Endothelial cell (in vitro differentiated cells): ENCODE measurements at places on chromosomes 3 and 15. TPM values are rescaled to one million over a fixed set of nuclear protein-coding genes. Genes with fewer than 3 reads are reported as not detected.
A peak's percentile ranks its signal among the peaks of the same experiment; 100 is the strongest.

SLC2A2 gene
- total RNA-seq, result not detected

GRCh38 chr3:106913966-106914365 lies 463.3 kb upstream of the CCDC54 start:
- H3K27ac ChIP-seq, result no peak overlapping the region
- peaks cover 2% of the 10 kb centered on the region for H3K27me3 ChIP-seq
- H3K4me1 ChIP-seq, result peaks cover 4% of the 10 kb centered on the region
- H3K36me3 ChIP-seq, result peaks cover 4% of the 10 kb centered on the region

- H3K36me3 ChIP-seq, result peaks cover 4% of the 10 kb centered on the region
- no peak overlapping the region for H3K27ac ChIP-seq
- peaks cover 7% of the 10 kb centered on the region for H3K27me3 ChIP-seq
- DNase-seq, result no peak
- H3K4me1 ChIP-seq, result peaks cover 39% of the 10 kb centered on the region
- no peak overlapping the region for H3K4me3 ChIP-seq
These were observed 55.0 kb downstream of the FLNB start for GRCh38 chr3:58063022-58063815.

AP2M1 gene
- total RNA-seq, result 401 TPM

- no peak overlapping the region for H3K27ac ChIP-seq
- DNase-seq, result no peak
- H3K27me3 ChIP-seq, result peaks cover 3% of the 10 kb centered on the region
- peaks cover 78% of the 10 kb centered on the region for H3K4me1 ChIP-seq
- peaks cover 44% of the 10 kb centered on the region for H3K36me3 ChIP-seq
These were observed 13.7 kb downstream of the CGNL1 start for GRCh38 chr15:57389991-57390390.

KBTBD12 gene
- total RNA-seq, result 0.05 TPM

LRRN1 gene
- 2.8 TPM for total RNA-seq

ARNT2 gene
- 0.87 TPM for total RNA-seq

DNA sequence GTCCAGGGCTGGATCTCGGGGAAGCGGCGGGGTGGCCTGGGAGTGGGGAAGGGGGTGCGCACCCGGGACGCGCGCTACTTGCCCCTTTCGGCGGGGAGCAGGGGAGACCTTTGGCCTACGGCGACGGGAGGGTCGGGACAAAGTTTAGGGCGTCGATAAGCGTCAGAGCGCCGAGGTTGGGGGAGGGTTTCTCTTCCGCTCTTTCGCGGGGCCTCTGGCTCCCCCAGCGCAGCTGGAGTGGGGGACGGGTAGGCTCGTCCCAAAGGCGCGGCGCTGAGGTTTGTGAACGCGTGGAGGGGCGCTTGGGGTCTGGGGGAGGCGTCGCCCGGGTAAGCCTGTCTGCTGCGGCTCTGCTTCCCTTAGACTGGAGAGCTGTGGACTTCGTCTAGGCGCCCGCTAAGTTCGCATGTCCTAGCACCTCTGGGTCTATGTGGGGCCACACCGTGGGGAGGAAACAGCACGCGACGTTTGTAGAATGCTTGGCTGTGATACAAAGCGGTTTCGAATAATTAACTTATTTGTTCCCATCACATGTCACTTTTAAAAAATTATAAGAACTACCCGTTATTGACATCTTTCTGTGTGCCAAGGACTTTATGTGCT lies 527 bp downstream of the B2M start:
- peaks cover 19% of the 10 kb centered on the region for H3K4me1 ChIP-seq
- H3K36me3 ChIP-seq, result peaks cover 19% of the 10 kb centered on the region
- DNase-seq, result peak; percentile 25
- H3K27me3 ChIP-seq, result peaks cover 2% of the 10 kb centered on the region
- H3K4me3 ChIP-seq, result peak overlapping the region; percentile 98
- H3K27ac ChIP-seq, result peak overlapping the region; percentile 99
